ENCODE measurements at places on chromosomes 4 and X.

DNA sequence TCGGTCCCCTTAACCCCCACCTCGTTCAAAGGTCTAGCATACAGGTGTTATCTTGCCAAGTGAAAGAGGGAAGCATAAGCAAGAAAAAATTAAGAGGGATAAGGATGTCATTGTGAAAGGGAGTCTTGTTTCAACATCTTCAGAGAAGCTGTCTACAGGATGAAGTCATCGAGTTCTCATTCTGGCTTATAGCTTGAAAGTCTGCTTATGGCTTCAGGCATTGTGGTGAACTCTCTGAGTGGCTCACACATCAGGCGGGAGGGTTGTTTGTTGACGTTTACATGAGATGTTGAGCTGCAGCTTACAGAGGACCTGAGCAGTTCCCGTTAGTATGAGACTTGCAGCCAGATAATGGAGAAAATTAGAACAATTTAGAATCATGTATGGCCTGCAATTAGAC lies 16.6 kb downstream of the MAGEA9B start:
- no peak for DNase-seq

GRCh38 chrX:120790118-120790517 lies 85.5 kb downstream of the CT47B1 start:
- peak; percentile 63 for DNase-seq

DNA sequence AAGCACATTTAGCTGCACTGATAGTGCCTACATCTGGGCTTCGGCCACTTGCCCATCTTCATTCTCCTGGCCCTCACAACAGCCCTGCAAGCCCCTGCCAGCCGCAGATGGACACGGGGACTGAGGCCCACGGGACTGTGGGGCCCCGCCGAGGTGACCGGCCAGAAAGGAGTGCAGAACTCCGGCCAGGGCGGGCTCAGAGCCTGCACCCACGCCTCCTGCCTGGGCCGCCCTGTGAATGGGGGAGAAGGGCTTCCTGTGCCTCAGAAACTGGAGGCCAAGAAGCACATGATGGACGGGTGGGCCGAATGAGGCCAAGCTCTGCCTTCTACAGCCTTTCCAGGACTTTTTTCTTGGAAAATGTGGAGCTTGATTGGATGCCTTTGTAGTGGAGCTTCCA lies 35.7 kb upstream of the HGFAC start:
- DNase-seq: no peak

DNA sequence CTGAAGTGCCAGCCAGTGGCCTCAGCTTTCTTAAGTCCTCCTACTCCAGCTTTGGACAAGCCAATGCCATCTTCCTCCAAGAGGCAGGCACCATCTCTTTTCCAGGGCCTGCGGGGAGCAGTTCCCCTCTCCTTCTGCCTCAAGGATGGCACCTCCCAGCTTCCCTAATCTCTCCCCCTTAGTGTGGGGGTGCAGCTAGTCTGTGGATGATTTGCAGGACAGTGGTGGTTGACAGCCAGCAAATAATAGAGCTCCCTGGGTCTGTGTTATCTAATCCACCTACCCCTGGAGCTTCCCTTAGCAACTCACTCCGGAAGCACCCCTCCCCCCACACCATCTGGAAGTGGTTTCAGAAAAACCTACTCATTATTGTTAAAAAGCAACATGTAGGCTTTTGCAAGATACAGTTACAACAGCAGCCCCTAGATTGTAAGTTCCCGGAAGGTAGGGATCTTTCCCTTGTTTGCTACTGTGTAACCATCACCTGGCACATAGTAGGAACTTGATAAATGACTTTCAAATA lies 247.1 kb downstream of the BCOR start:
- DNase-seq: peak; percentile 29

- DNase-seq: no peak
Measured at GRCh38 chr4:150127757-150128156, 49.5 kb downstream of the DCLK2 start.

GRCh38 chrX:131067846-131068745 lies 9.9 kb downstream of the ARHGAP36 start:
- DNase-seq: no peak

DNA sequence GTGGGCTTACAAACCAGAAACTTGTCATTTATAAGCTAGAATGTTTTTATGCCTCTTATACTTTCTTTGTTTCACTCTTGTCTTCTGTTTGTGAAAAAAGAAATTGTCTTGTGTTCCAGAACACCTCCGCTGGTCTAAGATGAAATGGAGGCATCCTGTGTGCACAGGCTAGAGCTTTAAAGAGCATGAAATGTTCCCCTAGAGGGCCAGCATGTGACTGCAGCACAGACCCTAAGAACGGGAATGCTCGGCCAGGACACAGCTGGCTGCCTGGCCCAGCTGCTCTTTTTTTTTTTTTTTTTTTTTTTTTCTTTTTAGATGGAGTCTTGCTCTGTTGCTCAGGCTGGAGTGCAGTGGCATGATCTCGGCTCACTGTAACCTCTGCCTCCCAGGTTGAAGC lies 33.6 kb downstream of the SETD7 start:
- DNase-seq: no peak

- DNase-seq: peak; percentile 1
Measured at GRCh38 chrX:121579016-121579760, 531.8 kb downstream of the GLUD2 start.

- DNase-seq: no peak
Measured at GRCh38 chrX:7062276-7062675, 85.2 kb upstream of the STS start.

DNA sequence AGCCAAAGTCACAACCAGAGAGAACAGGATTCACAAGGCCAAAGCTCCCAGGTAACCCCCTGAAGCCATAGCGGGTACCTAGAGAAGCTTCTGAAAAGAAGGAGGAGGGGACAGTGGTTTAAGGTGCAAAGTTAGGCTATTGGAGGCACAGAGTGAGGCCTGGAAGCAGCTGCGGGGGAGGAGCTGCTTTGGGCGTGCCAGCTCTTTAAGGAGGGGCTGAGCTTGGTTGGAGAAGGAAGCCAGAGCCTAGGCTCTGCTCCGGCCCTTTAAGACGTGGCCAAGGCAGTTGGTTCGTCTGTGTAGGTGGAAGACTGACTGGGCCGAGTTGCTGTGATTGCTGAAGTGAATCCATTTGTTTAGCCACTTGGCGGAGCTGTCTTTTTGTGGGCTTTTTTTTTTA lies 1.5 kb downstream of the KLF8 start:
- DNase-seq: peak; percentile 2

DNA sequence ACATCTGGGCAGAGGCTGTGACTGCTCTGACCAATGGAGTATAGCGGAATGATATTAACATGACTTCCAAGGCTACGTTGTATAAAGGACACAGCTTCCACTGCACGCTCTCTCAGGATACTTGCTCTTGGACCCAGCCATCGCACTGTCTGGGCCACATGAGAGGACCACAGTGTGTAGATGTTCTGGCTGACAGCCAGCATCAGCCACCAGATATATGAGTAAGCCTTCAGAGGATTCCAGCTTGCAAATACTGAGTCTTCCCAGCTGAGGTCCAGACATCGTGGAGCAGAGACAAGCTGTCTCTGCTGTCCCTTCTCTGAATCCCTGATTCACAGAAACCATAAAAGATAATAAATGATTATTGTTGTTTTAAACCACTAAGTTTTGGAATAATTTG lies 146.8 kb upstream of the USP9X start:
- DNase-seq: no peak

DNA sequence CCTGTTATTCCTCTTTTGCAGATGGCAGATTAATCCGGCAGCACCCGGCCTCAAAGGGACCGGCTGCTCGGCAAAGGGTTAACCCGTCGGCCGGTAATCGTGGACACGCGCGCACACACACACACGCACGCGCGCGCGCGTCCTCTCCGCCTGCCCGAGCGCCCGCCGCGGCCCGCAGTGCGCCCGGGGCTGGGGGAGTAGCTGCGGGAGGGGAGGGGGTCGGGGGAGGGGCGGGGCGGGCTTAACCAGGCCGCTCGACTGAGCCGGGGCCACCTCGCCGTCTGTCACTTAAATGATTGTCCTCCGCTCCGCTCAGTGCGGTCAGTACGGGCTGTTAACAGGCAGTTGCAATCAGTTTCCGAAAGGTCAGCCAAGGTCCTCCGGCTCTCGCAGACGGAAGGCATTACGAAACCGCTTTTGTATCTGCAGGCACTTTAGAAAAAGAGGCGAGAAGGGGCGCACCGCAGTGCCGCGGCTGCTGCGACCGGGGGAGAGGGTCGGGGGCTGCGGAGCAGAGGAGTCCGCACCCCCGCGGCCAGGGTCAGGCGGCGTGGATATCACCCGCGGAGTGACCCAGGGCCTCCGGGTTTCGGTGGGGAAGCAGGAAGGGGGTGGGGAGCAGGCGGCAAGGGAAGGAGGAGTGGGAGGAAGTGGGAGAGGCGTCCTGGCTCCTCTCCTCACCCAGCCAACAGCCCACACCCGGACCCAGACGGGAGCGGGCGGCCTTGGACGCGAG lies 57.3 kb upstream of the BCOR start:
- DNase-seq: no peak

DNA sequence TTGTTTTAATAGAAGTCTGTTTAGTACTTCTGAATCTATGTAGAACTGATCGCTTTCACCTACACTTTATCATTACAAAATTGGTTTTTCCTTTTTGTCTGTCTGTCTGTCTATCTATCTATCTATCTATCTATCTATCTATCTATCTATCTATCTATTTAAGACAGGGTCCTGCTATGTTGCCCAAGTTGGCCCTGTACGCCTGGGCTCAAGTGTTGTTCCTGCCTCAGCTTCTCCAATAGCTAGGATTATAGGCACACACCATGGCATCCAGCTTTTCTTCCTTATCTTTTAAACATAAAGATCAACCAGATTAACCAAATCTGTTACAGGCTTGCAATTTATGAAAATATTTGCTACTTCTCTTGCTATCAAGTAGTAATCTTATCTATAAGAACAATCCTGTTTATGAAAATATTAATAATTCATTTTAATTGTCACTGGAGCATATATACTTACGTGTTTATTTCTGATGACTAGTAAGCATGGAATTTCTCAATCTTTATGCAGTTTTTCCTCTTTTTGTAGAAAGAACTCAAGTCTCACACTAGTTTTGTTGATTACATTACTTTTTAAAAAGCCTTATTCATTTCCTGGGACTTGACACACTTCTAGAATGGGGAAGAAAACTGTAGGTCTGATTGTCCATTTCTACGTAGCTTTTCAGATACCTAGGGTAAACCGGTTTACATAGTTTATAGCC lies 24.5 kb downstream of the KIAA0232 start:
- DNase-seq: no peak

DNA sequence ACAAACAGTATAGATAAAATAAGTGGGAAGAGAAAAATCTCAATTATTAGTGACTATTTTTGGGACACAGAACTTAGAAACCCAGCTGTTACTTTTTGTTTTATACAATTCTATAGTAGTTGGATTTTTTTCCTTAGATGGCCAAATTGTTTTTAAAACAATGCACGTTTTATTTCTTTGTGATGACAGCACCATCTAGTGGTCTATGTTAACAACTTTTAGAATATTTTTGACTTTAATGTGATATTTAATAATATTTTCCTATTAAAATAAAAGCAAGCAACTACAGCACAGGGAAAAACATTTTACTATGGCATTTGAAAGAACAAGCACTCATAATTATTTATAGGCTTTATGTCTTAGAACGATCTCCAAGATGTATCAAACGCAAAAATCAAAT lies 5.6 kb upstream of the SMIM31 start:
- DNase-seq: no peak

GRCh38 chr4:154422152-154422551 lies 69.4 kb downstream of the DCHS2 start:
- no peak for DNase-seq

DNA sequence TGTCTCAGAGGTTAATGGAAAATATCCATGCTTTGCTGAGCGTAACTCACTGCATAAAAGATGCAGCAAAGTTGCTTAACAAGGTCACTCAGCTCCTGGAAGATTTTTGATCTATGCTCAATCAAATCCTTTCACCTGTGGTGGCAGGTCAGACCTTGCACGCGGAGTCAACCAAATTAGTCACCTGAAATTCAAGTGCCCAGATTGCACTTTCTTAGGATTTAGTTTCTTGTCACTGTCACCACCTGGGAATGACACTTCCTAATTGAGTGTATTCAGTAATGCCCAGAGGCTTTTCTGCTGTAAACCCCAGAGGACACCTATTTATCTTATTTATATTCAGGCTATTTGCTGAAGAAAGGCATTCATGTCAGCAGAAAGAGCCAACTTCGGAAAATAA lies 215.8 kb upstream of the SMIM31 start:
- DNase-seq: no peak

DNA sequence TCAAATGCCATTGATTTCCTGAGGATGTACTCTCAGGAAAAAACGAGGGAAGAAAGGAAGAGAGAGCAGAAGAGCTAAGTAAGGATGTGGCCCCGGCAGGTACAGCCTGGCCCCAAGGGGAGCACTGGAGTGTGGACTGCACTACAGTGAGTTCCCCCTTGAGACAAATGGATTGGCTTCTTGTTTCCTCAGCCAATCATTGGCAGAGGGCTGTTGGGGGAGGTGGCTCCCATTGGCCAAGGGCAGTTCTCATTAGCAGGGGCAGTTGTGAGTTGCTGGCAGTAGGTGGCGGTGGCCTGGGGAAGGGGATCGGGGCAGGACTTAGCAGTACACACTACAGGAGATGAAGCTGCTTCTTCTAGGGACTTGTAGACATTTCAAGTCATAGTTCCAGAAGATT lies 24.1 kb upstream of the OCIAD2 start:
- no peak for DNase-seq

DNA sequence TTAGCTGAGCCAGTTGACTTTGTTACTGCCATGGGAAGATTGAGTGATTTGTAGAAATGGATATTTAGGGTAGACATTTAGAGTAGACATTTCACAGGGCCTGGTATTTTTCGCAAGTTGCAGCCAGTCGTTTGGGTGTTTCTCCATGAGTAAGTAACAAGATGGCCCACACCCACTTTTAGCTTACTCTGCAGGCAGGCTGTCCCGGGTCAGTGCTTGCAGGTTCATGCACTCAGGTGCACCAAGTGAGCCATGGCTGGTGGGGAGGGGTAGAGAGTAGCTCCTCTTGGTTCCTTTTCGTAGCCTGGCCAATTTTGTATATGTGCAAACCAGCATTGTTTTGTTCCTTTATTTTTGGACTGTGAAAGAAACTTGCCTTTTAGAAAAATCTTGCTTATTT lies 145.6 kb downstream of the POLA1 start:
- DNase-seq: no peak

GRCh38 chr4:110156442-110156841 lies 42.0 kb downstream of the ELOVL6 start:
- DNase-seq: no peak

- DNase-seq: no peak
Measured at GRCh38 chrX:14051416-14051815, 21.7 kb upstream of the GEMIN8 start.

GRCh38 chrX:130170752-130171445 lies 863 bp upstream of the RAB33A start:
- peak; percentile 75 for DNase-seq

DNA sequence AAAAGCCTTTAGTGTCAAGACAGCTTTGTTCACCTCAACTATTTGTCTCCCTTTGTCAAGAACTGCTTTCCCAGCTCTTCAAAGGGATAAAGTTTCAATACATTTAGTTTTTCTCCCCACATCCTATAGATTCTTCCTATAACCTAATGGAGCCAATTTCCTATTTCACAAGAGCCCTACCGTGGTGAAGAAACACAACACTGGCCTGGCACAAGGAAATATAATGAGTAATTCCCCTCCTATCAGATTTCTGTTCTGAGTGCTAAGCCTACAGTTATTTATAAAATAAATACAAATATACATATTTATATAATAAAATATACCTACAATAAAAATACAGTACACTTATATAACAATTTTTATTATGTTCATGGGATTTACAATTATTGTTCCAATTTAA lies 89.9 kb downstream of the SHISA3 start:
- no peak for DNase-seq
